ENCODE measurements at places on chromosomes 11 and 22.

- no peak for DNase-seq
Observed at GRCh38 chr11:123671534-123671933, 17.1 kb upstream of the SCN3B start.

- no peak for DNase-seq
Observed at GRCh38 chr22:39383841-39384625, 15.5 kb upstream of the TAB1 start.

- DNase-seq, result no peak
Observed at GRCh38 chr11:69337211-69337721, 43.3 kb downstream of the MYEOV start.

DNA sequence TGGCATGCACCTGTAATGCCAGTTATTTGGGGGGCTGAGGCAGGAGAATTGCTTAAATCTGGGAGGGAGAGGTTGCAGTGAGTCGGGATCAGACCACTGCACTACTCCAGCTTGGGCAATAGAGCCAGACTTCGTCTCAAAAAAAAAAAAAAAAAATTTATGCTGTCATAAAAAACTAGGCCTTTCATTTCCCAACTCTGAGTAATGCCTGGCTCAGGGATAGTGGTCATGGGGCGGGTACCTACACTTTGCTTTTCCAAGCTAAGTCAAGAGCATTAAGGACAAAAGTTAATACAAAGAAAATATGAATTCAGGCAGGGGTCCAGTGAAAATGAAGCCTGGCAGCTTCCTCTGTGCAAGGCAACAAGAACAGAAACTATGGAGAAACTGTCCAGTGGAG, 16.3 kb downstream of the CPSF7 start:
- no peak for DNase-seq

GRCh38 chr11:128326791-128327190, 260.6 kb downstream of the ETS1 start:
- no peak for DNase-seq

All from NCI-H2029 treated with DMSO at 0.1 percent for 48 hours (cell line).